ENCODE measurements at places on chromosomes 3 and 15.
A peak's percentile ranks its signal among the peaks of the same experiment; 100 is the strongest.

- DNase-seq: no peak
Measured at GRCh38 chr3:167078070-167078622, 302.0 kb downstream of the ZBBX start.

- peak; percentile 62 for DNase-seq
Measured at GRCh38 chr15:39579487-39580116, 1.3 kb upstream of the THBS1 start.

GRCh38 chr3:197718891-197719290, 17.8 kb downstream of the RUBCN start:
- no peak for DNase-seq

- no peak for DNase-seq
Measured at GRCh38 chr15:48109856-48110531, 10.8 kb upstream of the SLC24A5 start.

- DNase-seq: no peak
Measured at GRCh38 chr3:26668696-26669095, 46.1 kb downstream of the LRRC3B start.

GRCh38 chr15:42581272-42581730, 5.9 kb downstream of the STARD9 start:
- peak; percentile 71 for DNase-seq

GRCh38 chr15:74616366-74616939, 817 bp downstream of the CLK3 start:
- peak; percentile 60 for DNase-seq

DNA sequence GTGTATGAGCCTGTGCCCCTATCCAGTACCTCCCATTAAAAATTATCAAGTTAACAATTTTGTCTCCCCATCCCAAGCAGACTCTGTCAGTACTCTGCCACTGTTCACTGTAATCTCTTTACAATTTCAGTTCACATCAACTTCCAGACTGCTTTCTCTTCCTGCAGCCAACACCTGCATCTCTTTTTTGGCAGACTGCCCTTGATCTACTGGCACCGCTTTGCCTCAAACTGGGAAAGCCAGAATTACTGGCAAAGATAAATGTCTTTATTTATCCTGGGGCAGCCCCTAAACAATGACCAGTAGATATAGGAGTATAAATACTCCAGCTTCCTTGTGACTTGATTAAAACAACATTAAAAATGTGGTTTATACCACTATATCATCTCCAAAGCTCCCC, 494.1 kb downstream of the ZNF385D start:
- DNase-seq: no peak

DNA sequence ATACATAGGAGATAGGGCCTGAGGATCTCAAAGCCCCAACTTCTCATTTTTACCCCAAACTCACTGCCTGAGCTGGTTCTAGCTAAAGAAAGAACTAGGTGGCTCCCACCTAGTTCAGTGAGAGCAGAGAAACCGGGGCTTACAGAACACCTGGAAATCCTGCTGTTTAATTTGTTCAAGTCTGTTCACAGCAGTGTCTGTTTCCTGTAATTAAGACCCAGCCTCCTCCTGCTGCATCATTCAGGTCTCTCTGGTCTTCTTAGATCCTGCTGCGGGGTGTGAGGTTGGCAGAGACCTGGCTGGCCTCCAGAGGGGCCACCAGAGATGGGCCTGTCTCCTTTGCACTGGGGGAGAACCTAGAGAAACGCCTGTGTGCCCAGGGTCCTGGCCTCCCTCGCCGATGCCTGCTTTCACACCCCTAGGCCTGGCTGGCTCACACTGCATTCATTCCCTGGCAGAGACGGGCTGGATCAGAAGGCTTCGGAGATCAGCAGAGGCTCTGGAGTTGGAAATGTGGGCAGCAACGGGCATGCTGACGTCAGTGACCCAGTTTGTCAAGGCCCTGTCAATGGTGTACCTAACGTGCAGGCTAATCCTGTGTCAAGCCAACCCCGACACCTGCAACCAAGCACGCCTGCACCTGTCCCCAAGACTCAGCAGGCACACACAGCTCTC, 4.9 kb upstream of the CHRNA3 start:
- no peak for DNase-seq

- no peak for DNase-seq
Measured at GRCh38 chr3:158568784-158569183, 2.2 kb upstream of the MLF1 start.

DNA sequence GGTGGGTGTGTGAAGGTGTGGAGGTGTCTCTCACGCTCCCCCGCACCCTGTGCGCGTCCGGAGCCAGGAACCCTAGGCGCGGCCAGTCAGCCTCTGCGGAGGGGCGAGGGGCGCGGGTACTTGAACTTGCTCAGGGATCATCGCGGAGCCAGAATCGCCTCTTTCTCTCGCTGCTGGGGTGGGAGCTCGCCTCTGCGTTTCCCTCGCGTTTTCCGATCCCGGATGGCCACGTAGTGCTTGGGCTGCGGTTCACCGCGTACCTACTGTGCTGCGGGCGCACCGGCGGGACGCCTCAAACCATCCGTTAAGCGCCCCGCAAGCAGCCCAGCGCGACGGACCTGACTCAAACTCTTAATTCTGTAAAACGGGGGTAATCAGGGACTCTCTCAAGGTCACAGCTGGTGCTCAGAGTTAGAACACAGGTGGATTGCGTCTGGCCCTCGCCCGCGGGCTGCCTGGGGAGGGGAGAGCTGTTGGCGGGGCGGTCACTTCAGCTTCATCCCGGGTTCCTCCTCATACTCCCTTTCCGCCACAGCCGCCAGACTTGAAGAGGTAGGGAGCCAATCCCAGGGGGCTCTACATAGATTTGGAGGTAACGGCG, 686 bp downstream of the MYRIP start:
- DNase-seq: no peak

DNA sequence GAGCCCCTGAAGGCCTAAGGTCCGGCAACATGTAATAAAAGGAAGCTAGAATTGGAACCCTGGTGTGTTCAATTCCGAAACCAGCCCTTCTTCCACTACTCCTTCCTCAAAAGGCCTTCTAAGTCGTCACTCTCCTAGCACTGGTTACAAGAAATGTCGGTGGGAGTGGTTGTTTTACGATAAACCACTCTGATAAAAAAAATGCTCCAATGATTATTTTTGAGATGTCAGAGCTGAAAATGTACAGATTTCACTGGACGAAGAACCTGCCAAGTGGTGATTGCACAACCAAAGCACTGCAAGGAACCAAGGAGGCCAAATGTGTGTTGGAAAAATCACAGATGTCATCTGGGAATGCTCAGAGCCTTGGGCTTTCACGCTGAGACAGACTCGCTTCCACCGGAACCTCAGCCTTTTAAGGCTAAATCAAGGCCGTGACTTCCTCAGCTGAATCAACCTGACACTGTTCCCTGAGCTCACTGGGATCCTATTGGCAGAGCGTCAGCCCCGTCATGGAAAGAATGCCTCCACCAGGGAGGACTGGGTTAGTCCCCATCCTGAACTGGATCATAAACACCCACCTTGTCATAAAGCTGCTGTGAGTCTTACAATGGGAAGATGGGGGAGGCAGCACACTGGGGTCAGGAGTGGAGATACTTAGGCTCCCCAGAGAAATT, 108.1 kb upstream of the THBS1 start:
- no peak for DNase-seq

DNA sequence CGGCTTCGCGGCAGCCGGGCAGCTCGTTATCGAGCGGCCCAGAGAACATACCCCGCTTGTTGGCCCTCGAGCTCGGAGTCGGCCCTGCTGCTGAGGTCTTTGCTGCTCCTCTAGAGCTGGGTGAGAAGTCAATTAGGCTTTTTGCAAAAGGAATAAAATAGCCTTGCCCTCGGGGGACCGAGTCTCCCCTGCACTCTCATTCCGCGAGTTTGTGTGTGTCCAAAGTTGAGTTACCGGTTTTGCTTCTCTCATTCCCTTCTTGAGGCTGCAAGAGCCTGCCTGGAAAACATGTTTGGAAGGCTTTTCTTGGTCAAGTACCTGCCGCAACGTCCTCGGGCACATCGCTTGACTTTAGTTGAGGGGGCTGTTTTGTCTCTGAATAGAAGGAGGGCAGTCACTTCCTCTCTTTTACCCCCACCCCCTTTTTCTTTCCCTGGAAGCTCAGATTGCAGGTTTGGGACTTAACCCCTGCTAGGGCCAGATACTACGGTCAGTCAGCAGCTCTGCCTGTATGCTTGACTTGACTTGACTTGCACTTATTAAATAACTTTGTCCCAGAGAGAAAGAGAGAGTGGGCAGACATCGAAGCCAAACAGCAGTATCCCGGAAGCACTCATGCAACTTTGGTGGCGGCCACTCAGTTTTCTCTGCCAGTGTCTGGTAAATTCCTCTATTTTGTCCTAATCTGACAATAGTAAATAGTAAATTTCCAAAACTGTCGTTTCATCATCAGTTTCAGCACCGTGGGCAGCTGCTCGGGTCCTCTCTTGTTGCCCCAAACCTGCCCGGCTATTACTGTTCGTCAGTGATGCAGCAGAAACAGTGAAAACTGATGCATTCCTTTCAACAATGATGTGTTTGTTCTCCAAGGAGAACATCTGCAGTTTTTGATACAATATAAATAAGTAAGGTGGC, 609 bp downstream of the RNF13 start:
- DNase-seq: no peak

DNA sequence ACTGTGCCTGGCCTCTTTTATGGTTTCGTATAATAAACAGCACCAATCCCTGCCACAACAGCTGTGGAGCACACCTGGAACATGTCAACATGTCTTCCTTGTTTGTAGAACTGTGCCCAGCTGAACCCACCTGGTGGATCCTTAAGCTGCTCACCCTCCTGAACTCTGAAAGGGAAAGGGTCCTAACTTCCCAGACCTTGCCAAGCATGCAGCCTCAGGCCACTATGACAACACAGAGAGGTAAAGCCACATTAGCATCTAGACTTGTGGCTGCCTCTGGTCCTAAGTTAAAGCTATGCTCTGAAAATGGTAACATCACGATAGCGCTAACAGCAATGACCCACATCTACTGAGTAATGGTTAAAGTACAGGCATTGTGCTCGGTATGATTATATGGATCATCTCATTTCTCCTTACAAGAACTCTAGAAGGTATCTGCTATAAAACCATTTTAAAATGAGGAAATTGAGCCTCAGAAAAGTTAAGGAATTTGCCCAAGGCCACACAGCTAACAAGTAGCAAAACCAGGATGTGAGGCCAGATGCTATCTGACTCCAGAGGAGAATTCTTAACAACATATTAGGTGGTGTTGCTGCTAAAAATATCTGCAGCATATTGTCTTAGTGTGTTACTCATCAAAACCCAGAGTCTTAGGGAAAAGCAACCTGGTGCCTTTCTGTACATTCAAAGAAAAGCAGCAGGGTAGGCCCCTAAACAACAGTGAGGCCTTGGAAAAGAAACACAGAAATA, 23.1 kb upstream of the HERC1 start:
- DNase-seq: no peak

GRCh38 chr3:149620291-149621020, 37.4 kb downstream of the WWTR1 start:
- DNase-seq: no peak

DNA sequence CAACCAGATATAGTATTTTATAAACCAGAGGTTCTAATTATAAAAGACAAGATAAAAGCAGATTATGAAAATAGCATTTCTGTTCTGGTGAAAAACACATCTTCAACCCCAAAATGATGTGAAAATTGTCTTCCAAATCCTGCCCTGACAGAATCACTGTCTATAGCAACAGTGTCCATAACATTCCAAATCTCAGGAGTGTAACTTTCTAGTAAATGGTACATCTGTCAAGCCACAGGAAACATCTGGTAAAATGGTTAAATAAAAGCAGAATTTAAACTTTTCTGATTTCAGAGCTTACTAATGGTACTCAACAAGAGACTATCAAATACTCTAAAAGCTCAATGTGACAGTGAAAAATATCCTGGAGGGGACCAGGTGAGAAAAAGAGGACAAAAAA, 60.5 kb downstream of the VGLL4 start:
- no peak for DNase-seq

DNA sequence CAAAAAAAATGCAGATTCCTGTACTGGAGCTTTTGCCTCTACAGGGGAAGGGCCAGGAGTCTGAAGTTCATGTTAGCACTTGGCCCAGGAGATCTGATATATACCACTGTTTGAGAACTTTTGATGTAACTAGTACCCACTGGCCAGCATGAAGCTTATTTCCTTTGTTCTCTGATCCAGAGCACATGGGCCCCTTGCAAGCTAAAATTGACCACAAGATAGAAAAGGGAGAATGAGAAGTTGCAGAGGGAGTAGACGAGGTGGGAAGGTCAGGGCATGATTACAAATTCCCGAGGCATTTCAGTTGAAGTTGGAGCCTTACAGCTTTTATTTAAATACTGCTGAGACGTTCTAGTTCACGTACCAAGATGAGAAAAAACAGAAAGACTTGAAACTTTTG, 28.2 kb downstream of the TGM4 start:
- DNase-seq: no peak

- DNase-seq: no peak
Measured at GRCh38 chr3:11199902-11200845, 45.9 kb downstream of the HRH1 start.

DNA sequence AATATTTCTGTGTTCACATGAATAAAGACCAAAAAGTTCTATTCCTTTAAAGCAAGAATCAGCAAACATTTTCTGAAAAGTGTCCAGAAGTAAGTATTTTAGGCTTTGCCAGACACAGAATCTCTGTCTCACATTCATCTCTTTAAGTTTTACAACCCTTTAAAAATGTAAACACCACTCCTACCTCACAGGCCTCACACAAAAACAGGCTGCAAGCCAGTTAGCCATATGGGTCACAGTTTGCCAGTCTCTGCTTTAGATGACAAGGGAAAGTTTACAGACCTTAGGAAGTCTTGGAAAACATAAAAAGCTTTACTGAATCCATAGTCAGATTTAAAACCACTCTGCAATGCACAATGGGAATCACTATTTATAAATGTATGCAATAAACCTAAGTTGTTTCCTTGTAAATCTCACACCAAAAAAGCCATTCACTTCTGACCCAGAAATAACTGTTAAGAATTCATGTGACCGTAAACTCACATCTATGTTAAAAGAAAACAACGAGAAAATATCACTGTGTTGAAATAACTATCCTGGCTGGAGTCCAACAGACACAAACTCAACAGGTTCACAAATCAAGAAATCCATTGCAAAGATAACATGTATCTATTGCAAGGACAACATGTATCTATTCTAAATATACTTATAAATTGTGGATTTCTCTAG, 308.2 kb downstream of the ULK4 start:
- DNase-seq: no peak

DNA sequence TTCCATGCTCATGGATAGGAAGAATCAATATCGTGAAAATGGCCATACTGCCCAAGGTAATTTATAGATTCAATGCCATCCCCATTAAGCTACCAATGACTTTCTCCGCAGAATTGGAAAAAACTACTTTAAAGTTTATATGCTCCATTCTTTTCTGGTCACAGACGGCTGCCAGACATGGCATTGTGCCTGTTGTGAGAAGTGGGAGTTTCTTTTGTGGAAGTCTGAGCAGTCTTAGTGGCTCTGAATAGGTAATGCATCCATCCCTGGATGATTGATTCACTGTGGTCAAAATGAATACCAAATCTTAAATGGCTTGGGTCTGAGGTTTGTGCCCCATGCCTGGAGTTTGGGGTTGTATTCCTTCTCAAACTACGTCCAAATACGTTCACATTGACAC, 274.5 kb upstream of the AZI2 start:
- DNase-seq: no peak

DNA sequence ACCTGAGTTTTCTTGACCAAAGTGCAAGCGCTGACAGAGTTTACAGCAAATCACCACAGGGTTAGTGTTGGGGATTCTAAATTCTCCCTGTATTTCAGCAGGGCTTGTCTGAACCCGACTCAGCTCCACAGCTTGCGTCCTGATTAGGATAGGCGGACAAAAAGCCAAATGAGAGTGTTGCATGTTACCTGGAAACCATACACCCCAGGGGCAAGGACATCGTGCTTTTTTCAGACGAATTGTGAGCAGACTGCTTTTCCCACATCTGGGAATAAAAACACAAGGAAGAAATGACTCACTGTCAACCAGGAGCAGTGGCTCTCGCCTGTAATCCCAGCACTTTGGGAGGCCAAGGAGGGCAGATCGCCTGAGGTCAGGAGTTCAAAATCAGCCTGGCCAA, 3.0 kb downstream of the DZIP1L start:
- no peak for DNase-seq

Measured in HuH-7 (cell line).